ENCODE measurements at places on chromosomes 3 and 15. TPM values are rescaled to one million over a fixed set of nuclear protein-coding genes. Genes with fewer than 3 reads are reported as not detected.

GRCh38 chr3:10602271-10602670, 96.9 kb upstream of the ATP2B2 start:
- no peak for DNase-seq

GRCh38 chr3:178826435-178827123, 245.0 kb downstream of the ZMAT3 start:
- DNase-seq, result no peak

DNA sequence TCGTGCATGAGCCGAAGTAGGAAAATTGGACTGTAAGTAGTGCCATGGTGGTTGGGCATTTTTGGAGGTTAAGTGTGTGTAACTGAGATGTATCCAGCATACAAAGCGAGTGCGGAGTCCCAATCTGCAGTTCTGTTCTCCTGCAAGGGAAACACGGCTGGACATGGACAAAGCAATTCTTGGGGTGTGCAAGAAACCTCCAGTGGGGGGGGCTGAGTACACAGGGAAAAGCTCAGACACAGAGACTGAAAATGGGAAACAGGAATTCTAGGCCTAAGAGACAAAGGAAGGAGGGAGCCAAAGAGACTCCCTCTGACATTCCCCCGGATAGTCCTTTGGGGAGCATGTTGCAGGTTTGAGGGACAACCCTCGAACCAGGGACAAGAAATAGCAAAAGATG, 83.2 kb upstream of the PLSCR4 start:
- peak; percentile 6 for DNase-seq

DNA sequence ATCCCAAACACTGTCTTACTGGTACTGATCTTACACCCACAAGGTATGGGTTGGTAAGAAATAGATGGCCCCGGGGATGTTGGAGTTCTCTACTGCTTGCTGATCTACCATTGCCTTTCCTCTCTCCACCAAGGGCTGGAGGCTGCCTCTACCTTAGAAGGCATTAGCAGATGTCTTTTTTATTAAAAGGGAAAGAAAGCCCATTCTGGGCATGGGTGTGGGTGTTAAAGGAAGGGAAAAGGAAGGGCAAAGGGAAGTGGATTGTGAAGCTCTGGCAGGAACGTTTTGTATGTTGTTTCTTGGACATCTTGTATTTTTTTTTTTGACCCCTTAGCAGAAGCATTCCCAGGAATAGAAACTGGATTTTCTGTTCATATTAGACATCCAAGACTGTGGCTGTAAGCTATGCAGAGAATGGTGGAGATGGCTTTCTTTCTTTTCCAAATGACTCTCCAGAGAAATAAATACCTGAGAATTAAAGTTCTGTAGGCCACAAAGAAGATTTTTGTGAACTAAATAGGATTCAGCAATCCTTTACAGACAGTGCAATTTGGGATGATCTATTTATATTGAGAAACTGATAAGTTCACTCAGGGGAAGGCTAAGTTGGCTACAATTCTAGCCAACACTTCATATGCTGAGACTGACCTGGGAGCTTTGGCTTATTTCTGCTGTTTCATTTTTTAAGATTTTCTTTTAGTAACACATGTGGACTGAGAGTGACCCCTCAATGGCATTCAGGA, 108.8 kb downstream of the TOP2B start:
- DNase-seq, result no peak

ACTC1 gene
- 0.16 TPM for polyA plus RNA-seq

ADIPOQ gene
- polyA plus RNA-seq, result not detected
